Testis (tissue), 5 donors: ENCODE measurements at places on chromosomes 6 and 20. TPM values are rescaled to one million over a fixed set of nuclear protein-coding genes. Genes with fewer than 3 reads are reported as not detected.

DNA sequence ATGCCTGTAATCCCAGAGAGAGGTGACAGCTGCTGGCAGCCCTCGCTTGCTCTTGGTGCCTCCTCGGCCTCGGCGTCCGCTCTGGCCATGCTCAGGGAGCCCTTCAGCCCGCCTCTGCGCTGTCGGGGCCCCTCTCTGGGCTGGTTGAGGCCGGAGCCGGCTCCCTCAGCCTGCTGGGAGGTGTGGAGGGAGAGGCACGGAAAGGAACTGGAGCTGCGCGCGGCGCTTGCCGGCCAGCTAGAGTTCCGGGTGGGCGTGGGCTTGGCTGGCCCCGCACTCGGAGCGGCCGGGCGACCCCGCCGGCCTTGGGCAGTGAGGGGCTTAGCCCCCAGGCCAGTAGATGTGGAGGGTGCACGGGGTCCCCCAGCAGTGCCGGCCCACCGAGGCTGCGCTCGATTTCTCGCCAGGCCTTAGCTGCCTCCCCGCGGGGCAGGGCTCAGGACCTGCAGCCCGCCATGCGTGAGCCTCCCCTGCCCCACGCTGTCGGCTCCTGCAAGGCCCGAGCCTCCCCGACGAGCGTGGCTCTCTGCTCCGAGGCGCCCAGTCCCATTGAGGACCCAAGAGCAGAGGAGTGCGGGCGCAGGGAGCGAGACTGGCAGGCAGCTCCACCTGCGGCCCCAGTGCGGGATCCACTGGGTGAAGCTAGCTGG, 34.6 kb downstream of the C6orf52 start:
- no peaks in the 10 kb centered on the region for H3K27me3 ChIP-seq
- no peaks in the 10 kb centered on the region for H3K4me1 ChIP-seq
- peak overlapping the region; percentile 57 for H3K4me3 ChIP-seq
- DNase-seq = no peak

- no peak overlapping the region for H3K4me3 ChIP-seq
- H3K27me3 ChIP-seq = no peaks in the 10 kb centered on the region
- H3K4me1 ChIP-seq = no peaks in the 10 kb centered on the region
- H3K36me3 ChIP-seq = no peaks in the 10 kb centered on the region
Measured at GRCh38 chr6:133360194-133360593, 119.0 kb downstream of the EYA4 start.

GRCh38 chr6:5054245-5054873, 30.8 kb upstream of the PPP1R3G start:
- H3K27me3 ChIP-seq = no peaks in the 10 kb centered on the region
- no peak overlapping the region for H3K4me3 ChIP-seq

- no peak overlapping the region for H3K27ac ChIP-seq
- no peaks in the 10 kb centered on the region for H3K36me3 ChIP-seq
- H3K4me3 ChIP-seq = peak overlapping the region; percentile 13
- DNase-seq = peak; percentile 66
- H3K27me3 ChIP-seq = no peaks in the 10 kb centered on the region
Measured at GRCh38 chr20:63178889-63179686, 36.8 kb downstream of the YTHDF1 start.

GRCh38 chr6:64252256-64252655, 616.7 kb downstream of the PHF3 start:
- H3K4me1 ChIP-seq = no peaks in the 10 kb centered on the region
- no peaks in the 10 kb centered on the region for H3K36me3 ChIP-seq
- no peak overlapping the region for H3K4me3 ChIP-seq

- no peak for DNase-seq
- no peak overlapping the region for H3K4me3 ChIP-seq
- H3K4me1 ChIP-seq = peaks cover 19% of the 10 kb centered on the region
- no peak overlapping the region for H3K27ac ChIP-seq
Measured at GRCh38 chr20:45817376-45818194, 5.1 kb downstream of the UBE2C start.

- H3K27ac ChIP-seq = no peak overlapping the region
- H3K4me1 ChIP-seq = no peaks in the 10 kb centered on the region
- H3K36me3 ChIP-seq = no peaks in the 10 kb centered on the region
- no peaks in the 10 kb centered on the region for H3K27me3 ChIP-seq
- no peak overlapping the region for H3K4me3 ChIP-seq
Measured at GRCh38 chr6:94127716-94128115, 708.4 kb upstream of the EPHA7 start.

DNA sequence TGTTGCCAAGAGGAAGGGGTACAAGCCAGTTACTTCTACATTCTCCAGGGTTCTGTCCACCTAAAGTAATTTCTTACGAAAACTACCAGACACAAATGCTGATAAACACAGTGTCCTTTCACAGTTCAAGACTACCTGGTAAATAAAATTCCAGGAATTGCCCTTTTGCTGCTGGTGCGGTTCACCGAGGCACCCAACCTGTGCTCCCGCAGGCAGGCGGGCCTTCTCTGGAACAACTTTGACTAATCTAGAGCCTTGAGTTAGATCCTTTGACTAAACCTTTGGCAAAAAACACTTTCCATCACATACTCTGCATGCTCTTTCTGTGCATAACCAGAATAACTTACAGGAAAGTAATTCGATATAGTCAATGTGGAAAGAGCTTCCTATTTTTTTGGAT, 107.0 kb downstream of the HUS1B start:
- H3K4me3 ChIP-seq = no peak overlapping the region
- DNase-seq = no peak
- H3K27me3 ChIP-seq = no peaks in the 10 kb centered on the region
- no peak overlapping the region for H3K27ac ChIP-seq
- no peaks in the 10 kb centered on the region for H3K4me1 ChIP-seq
- no peaks in the 10 kb centered on the region for H3K36me3 ChIP-seq

DNA sequence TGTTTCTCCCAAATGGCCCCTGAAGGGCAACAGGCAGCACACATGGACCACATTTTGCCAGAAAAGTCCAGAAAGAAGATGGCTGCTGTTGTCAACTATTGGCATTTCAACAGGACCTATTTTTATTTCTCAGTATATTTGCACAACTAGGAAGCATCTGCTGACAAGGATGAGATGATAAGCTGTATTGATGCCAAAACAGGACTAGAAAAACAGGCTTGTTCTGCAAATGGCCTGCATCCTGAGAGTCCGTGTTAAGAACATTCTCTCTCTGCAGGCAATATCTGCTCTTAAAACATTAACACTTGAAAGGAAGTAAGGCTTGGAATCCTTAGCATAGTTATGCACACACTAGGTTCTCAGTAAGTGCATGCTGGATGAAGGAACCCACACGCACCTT, 283.7 kb downstream of the ESR1 start:
- H3K36me3 ChIP-seq = no peaks in the 10 kb centered on the region
- H3K4me1 ChIP-seq = no peaks in the 10 kb centered on the region
- H3K27me3 ChIP-seq = no peaks in the 10 kb centered on the region
- no peak for DNase-seq

DNA sequence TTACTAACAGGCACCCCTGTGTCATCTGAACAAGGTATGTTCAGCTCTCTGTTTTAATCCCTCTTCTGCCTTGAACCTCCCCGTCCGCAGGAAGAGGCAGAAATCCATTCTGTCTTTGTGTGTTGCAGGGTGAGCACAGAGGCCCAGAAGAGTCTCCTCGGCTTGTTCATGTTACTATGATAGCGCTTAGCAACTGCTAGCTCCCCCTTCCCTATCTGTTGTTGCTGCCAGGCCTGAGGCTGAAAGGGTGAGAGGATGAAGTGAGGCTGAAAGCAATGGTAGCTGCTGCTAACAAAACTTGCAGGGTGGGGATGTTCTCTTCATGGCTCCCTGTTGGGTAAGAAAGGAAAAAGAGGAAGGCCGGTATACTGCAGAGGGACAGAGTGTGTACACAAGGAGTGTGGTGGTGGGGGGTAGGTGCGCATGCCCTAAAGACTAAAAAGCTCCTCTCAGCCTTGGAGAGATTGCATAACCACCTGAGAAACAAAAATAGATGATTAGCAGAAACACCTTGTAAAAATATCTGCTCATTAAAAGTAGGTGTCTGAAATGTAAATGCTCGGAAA, 55.2 kb upstream of the CITED2 start:
- H3K27me3 ChIP-seq = no peaks in the 10 kb centered on the region
- no peaks in the 10 kb centered on the region for H3K4me1 ChIP-seq
- H3K27ac ChIP-seq = no peak overlapping the region
- no peak for DNase-seq
- no peaks in the 10 kb centered on the region for H3K36me3 ChIP-seq

DNA sequence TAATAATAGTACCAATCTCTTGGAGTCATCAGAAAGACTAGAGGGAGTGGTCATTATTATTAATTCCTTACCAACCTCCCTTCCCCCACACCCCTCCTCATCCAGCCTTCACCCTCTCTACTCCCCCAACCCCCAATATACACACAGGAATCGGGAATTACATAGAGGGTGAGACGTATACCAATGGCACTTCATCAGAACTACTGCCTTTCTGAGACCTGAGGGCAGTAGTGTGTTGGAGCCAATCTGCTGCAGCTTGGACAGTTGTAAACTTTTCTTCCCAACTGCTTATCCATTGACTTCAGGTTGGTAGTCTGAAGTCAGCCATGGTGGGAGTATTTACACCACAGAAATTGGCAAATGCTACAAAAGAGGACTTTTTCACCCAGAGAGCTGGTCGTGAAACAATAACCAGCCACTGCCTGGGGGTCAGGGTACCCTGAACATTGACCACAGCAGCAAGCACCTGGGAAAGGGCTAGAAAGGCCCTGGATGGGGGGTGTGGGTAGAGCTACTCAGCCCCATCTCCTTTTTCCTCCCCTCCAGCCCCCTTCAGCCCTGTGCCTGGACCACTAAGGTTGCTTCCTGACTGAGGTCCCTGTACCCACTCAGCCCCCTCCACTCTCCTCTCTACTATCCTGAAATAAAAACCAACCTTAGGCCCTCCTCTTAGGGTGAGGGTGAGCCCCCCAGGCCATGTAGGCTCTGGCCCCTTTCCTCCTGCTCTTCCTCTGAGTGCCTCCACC, 161.5 kb downstream of the MRPL14 start:
- H3K4me1 ChIP-seq = no peaks in the 10 kb centered on the region
- no peaks in the 10 kb centered on the region for H3K36me3 ChIP-seq
- H3K4me3 ChIP-seq = no peak overlapping the region
- no peak overlapping the region for H3K27ac ChIP-seq
- DNase-seq = no peak

GRCh38 chr6:48817333-48818051, 645.6 kb downstream of the MMUT start:
- no peak for DNase-seq
- no peak overlapping the region for H3K27ac ChIP-seq
- no peak overlapping the region for H3K4me3 ChIP-seq
- H3K27me3 ChIP-seq = no peaks in the 10 kb centered on the region

DNA sequence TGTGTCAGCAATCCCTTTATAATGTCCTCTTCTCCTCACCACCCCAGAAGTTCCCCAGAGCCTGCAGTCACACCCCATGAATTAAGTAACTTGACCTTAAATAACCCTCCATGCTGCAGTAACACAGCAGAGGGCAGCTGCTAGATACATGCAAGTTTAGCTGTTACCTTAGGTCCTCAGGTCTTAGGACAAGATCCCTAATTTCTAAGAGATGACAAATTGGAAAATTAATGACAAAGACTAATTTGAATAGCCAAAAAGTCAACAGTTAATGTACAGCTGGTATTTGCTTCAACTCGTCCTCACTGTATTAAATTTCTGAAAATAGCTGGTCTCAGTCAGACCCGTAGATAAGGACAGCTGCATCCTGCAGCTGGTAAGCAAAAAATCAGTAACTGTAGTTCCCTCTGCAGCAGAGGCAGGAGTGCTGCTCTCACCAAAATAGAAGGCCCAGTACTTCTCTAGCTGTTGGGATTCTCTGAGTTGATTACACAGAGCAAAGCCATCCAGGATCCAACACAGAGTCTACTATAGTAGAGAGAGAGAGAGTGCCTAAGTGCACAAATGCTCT, 62.4 kb downstream of the TNFRSF21 start:
- no peak overlapping the region for H3K4me3 ChIP-seq
- peaks cover 6% of the 10 kb centered on the region for H3K4me1 ChIP-seq
- H3K27ac ChIP-seq = peak overlapping the region; percentile 7
- H3K27me3 ChIP-seq = no peaks in the 10 kb centered on the region
- no peaks in the 10 kb centered on the region for H3K36me3 ChIP-seq
- DNase-seq = no peak

- no peak for DNase-seq
- H3K4me1 ChIP-seq = no peaks in the 10 kb centered on the region
- no peaks in the 10 kb centered on the region for H3K27me3 ChIP-seq
- no peak overlapping the region for H3K27ac ChIP-seq
Measured at GRCh38 chr6:80469977-80470376, 363.5 kb downstream of the BCKDHB start.

DNA sequence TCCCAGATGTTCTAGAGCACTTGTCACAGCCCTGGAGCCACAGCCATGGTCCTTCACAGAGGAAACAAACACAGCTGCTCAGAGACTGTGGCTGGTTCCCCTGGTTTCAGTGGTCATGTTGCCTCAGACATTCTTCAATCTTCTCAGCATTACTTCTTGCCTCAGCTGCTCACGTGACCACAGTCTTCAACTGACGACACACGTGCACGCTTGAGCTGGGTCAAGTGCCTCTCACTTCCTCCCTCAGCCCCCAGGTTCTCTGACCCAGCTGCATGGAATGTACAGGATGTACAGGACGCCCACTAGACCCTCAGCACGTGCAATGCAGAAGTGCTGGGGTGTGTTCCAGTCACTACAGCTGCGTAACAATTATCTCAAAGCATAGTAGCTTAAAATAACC, 159.8 kb upstream of the GGTLC1 start:
- DNase-seq = no peak
- no peak overlapping the region for H3K4me3 ChIP-seq
- no peak overlapping the region for H3K27ac ChIP-seq

LRRC73 gene
- 29.3 TPM for total RNA-seq

LIME1 gene
- total RNA-seq = 41.4 TPM

PI3 gene
- total RNA-seq = not detected

BPIFA3 gene
- total RNA-seq = 30.7 TPM

IL20RA gene
- 16.6 TPM for total RNA-seq

ULBP3 gene
- total RNA-seq = 48.3 TPM

RGS17 gene
- total RNA-seq = 4.5 TPM

ZSCAN16 gene
- 3.5 TPM for total RNA-seq
